ENCODE measurements at places on chromosomes 13 and 19.

DNA sequence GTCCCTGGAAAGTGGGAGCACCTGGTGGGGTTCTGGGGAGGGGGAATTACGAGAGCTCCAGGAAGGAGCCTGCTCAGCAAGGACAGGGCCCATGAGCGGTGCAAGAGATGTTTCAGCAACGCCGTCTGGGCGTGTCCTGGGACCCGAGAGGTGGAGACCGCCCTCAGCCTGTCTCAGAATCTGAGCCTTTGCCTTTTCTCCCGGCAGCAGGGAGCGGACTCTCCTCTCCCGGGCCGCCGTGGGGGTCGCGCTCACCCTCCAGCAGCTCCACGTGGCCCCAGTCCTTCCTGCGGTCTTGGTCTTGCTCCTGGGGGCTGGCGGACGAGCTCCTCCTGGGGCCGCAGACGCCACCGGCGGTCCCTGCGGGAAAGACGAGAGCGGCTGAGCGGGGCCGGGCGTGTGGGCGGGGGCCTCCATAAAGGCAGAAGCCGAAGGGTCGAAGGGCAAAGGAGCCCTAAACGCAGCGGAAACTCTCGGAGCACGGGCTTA, 714 bp downstream of the POLRMT start:
- no peak for DNase-seq

DNA sequence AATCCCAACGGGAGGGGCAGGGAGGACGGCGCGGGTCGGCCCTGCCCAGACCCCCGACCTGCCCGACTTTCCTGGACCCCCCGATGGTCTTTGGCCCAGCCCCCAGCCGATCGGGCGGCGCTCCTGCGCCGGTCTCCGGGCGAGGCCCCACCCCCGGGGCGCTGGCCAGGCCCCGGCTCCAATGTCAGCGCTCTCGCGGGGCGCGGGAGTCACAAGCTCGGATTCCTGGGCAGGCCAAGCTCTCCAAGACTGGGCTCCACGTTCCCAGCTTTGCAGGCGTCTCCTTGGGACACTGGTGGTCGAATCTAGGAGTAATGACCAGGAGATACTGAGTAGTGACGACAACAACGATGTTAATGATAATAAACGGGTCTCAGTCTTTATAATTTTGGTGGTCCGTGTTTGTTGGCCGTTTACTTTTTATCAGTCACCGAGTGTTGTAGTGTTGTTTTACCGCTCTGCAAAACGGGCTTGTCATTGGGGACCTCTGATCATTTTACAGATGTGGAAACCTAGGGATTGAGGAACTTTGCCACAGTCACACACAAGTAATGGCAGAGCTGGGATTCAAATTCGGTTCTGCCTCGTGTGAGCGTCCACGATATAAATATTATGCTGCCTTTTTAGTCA, 545 bp downstream of the RAD23A start:
- DNase-seq: peak; percentile 35

DNA sequence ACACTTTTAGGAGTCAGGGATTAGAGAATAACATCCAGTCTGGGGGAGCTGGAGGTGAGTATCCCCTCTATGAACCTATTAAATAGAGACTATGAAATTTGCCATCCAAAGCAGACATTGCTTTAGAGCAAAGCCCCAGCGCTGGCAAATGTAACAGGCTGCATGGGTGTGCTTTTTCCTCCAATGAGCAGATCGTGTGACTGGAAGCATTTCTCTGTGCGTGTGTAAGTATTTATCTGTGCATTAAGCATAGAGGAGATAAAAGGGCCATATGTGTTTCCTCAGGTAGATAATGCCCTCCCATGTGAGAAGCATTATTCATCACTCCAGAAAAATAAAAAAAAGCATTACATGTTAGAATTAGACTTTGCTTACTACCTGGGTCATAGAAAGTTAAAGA, 924 bp downstream of the TNFSF13B start:
- no peak for DNase-seq

GRCh38 chr13:78649997-78650716, 8.8 kb downstream of the OBI1 start:
- no peak for DNase-seq

DNA sequence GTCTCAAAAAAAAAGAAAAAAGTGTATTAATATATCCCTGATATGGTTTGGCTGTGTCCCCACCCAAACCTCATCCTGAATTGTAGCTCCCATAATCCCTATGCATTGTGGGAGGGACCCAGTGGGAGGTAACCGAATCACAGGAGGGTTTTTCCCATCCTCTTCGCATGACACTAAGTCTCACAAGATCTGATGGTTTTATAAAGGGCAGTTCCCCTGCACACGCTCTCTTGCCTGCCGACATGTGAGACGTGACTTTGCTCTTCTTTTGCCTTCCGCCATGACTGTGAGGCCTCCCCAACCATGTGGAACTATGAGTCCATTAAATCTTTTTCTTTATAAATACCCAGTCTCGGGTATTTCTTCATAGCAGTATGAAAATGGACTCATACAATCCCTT, 17.7 kb downstream of the STK24 start:
- DNase-seq: no peak

DNA sequence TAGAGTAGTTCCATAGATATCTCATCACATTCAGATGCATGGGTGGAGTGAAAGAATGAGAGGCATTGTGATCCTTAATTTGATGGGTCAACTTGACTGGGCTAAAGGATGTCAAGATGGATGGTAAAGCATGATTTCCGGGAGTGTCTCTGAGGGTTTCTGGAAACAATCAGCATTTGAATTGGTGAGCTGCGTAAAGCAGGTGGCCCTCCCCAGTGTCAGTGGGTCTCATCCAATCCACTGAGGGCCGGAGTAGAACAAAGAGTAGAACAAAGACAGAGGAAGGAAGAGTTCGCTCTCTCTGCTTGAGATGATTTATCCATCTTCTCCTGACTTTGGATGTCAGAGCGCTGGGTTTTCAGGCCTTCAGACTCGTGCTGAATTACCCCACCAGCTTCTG, 43.1 kb downstream of the SERP2 start:
- no peak for DNase-seq

GRCh38 chr19:56917998-56918397, 77.5 kb upstream of the PEG3 start:
- DNase-seq: no peak

Data from activated gamma-delta T cell treated with Interleukin-2 at 50 U/mL for 16 hours (primary cell).